ENCODE measurements at places on chromosomes 12 and 14.

DNA sequence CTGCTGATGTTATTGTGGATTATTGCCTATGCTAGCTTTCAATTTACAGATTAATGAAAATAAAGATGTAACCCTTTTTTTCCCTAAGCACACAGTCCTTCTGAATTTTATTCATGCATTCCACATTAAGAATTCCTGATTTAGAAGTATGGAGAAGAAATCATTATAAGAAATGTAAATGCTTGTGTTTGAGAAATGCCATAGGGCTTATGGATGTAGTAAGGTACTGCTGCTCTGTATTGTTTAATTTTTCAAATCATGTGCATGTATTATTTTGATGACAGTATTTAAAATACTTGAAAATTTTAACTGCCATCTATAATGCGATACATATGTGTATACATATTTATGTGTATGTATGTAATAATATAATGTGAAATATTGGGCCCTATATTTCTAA is 167.1 kb upstream of the SOX5 start:
- DNase-seq = no peak

DNA sequence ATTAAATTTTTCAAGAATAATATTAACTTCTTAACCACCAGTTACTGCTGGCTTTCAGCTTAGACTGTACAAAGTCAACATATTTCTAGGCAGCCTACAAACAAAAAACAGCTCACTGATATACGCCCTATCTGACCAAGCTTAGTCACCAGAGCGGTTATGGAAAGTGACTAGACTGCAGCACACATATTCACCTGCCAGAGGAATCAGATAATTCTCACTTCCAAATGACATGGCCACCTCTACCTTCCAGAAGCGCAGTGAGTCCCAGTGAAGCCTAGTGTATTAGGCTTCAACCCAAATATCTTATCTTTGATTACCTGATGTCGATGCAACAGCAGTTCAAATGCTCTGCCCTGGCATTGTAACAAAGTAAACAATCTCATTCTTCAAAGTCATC is 8.5 kb downstream of the STXBP6 start:
- DNase-seq = no peak

DNA sequence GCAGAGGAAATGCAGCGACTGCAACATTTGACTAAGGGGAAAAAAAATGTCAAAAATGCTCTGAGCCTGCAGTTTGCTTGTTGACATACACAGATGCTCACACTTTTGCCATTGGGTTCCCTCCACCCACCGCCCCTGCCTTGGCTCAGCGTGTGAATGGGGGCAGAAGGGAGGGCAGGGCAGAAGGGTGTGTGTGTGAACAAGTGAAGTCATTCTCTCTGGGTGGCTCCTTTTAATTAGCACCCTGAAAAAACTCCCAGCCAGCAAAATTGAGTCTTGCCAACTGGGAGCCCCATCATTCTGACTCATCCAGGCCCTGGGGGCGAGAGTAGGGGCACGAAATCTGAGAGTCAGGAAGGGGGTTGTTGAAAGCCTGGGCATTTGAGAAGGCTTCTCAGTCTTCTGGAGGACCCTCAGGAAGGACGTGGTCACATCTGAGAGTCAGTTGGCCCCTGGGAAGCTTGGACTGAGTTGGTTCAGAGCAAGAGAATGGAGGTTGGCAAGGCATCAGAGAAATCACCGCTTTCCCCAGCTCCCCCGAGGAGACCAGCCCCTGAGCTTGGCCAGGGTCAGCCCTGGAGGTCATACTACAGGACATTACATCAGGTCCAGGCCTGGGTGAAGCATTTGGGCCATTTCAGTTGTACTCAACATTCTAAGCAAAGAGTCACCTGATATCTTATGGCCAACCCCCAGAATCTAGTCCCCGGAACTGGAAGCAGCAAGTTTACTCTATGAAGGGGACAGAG is 22.7 kb upstream of the KRT78 start:
- peak; percentile 79 for DNase-seq

DNA sequence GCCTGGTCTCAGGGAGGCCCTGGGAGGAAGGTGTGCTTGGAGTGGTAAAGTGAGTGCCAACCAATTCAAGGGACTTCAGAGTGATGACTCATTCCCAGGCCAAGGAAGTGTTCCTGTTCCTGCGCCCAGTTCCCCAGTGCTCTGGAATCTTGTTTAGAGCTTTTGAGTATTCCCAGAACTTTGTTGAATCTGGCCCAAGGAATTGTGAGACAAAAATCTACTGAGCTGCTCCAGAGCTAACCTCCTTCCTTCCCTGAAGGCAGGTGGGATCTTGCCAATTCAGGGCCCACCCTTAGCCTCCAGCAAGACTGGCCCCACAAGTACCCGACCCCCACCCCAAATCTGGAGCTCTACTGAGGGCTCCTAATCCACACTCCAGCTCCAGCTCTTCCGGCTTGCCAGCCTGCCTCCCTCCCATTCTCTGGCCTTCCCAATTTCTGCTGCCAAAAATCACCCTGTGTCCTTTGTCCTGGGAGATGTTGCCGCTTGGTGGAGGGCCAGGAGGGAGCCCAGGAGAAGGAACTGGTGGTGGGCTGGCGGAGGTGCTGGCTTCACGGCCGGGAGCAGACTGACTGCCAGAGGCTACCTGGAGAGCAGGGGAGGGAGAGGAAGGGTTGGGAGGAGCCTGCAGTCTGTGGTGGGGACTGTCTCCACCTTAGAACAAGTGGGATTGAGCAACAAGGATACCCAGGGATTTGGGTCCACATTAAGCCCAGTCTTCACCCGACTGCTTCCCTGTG is 2.0 kb upstream of the ATN1 start:
- peak; percentile 87 for DNase-seq

DNA sequence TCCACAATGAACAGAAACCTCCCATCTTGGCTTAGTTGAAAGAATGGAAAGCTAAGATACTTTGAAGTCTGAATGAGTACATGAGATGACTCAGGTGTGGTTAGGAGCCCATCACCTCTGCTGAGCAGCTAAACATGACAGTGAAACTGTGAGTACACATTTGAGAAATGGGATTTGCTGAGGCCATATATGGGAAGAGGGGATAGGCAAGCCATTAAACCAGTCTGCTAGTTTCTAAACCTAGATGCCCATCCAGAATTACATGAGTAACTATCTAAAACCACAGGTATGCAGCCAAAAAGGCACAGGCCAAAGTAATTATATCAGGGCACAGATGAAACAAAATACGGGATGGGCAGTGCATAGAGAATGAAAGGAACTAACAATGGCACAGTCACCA is 41.2 kb downstream of the NKX2-1 start:
- no peak for DNase-seq

DNA sequence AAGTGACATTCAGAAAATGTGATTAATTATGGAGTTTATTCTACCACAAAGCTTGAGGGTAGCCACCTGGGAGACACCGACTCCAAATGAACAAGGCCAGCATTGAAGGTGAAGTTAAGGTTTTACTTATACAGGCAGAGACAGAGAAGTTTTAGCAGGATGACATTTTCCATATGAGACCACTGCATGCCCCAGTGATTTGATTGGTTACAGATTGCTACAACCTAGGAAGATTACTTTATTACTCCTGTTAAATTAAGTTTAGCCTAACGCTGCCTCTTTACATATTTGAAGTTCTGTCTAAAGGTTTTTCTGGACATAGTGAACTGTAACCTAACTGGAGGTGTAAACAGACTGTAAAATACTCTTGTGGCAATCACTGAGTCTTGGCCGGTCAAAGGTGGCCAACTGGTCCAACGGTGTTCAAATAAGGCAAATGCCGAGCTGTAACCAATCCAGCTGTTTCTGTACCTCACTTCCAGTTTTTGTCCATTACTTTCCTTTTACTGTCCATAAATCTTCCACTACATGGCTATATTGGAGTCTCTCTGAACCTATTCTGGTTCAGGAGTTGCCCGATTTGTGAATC is 57.2 kb downstream of the RIN3 start:
- DNase-seq = no peak

DNA sequence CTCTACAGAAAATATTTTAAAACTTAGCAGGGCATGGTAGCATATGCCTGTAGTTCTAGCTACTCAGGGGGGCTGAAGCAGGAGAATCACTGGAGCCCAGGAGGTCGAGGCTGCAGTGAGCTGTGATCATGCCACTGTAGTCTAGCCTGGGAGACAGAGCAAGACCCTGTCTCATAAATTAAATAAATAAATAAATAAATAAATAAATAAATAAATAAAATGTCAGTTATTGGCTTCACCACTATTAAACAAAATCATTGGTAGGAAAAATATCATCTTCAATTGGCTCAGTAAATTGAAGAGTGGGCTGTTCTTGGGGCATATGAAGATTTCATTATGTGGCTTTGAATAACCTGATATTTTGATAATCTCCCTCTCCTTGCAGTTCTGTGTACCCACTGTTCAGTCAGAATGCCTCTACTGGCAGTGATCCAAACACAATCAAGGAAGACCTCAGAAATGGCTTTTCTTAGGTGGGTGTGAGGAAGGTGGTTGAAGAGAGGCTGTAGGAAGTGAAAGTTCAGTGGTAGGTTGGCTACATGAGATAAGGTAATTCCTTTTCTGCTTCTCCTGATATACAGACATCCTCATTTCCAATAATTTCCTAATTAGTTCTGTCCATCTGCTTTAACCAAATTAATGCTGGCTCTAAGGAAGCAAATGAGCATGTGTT is 175.8 kb downstream of the MSRB3 start:
- no peak for DNase-seq

- DNase-seq = no peak
These were observed 117.0 kb downstream of the NTN4 start for GRCh38 chr12:95673576-95673975.

DNA sequence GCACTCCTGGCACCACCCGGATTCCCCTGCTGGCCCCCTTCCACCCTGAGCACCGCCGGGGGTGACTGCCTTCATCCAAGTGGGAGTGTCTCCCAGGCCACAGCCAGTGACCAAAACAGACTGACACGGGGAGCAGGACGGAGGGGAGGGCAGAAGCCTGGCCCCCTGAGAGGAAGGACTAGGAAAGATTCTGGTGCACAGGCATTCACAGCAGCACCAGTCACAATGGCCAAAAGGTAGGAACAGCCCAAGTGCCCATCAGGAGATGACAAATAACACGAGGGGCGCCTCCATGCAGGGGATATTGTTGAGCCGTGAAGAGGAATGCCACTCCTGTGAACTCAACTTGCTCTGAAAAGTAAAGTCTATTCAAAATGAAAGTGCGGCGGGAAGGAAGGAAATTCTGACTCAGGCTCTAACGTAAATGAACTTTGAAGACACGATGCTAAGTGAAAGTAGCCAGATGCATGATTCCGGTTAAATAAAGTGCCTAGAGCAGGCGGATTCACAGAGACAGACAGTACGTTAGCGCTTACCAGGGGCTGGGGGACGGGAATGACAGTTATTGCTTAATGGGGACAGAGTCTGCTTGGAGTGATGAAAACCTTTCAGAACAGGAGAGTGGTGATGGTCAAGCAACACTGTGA is 146.1 kb upstream of the NCOR2 start:
- DNase-seq = peak; percentile 69

DNA sequence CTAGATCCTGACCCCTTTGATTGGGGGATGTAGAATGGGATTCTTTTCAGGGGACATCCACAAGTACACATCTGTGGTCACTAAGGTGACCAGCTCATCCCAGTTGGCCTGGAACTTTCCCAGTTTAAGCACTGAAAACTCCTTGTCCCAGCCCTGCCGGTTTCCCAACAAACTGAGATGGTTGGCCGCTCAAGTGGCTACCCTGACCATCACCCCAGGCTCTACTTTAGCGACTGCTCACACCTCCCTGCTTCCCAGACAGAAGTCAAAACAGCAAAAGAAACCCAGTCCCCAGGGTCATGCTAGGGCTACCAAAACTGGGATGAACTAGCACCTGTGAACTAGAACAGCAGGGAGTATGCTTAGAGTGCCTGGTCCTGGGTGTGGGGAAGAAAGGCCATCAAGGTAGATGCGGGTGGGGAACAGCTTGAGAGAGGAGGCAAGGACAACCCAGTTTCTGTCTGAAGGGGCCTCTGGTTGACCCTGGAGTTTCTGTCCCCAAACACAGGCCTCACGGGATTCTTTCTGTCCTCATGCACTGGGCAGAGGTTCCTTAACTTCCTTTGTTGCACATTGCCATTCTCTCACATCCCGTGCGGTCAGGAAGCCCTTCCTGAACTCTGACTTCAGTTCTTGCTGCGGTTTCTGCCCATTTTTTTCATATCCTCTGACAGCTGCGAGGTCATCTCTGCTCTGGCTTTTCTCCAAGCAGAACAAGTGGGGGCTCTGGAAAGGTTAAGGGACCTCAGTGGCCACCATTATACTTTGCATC is 1.6 kb downstream of the LTB4R start:
- no peak for DNase-seq

DNA sequence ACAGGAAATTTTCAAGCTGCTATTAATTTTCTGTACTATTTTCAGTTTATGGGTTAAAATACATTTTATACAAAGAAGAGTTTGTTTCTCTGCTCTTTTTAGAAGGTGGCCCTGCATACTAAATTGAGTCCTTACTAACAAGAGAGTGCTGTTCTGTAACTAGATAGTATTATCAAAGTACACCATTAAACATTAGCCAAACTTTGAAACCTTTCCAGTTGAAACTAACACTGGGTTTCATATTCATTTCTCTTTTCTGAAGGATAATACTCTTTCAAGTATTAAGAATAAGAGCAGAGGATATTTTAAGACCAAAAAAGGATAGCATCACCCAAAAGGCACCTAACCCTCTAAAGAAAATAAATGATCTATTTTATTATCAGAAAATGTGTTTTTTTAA is 47.2 kb downstream of the PEBP1 start:
- no peak for DNase-seq

DNA sequence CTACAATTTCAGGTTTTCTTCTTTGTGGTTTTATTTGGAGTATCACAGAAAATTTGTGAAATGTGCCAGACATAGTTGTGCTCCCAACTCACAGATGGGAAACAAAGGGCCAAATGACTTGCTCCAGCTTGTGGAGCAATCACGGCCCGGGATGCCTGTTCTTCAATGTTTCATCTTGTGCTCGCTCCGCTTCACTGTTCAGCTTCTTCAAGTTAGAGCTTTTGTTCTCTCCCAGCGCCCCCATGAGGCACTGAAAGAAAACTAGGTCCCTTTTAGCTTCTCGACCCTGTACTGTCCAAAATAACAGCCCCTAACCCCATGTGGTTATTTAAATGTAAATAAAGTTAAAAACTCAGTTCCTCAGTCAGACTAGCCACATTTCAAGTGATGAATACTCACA is 187.9 kb upstream of the STXBP6 start:
- peak; percentile 2 for DNase-seq
